ENCODE measurements at places on chromosomes 12 and 14. TPM values are rescaled to one million over a fixed set of nuclear protein-coding genes. Genes with fewer than 3 reads are reported as not detected.
A peak's percentile ranks its signal among the peaks of the same experiment; 100 is the strongest.

GRCh38 chr12:48764521-48764920, 24.4 kb downstream of the ADCY6 start:
- no peak for DNase-seq

DNA sequence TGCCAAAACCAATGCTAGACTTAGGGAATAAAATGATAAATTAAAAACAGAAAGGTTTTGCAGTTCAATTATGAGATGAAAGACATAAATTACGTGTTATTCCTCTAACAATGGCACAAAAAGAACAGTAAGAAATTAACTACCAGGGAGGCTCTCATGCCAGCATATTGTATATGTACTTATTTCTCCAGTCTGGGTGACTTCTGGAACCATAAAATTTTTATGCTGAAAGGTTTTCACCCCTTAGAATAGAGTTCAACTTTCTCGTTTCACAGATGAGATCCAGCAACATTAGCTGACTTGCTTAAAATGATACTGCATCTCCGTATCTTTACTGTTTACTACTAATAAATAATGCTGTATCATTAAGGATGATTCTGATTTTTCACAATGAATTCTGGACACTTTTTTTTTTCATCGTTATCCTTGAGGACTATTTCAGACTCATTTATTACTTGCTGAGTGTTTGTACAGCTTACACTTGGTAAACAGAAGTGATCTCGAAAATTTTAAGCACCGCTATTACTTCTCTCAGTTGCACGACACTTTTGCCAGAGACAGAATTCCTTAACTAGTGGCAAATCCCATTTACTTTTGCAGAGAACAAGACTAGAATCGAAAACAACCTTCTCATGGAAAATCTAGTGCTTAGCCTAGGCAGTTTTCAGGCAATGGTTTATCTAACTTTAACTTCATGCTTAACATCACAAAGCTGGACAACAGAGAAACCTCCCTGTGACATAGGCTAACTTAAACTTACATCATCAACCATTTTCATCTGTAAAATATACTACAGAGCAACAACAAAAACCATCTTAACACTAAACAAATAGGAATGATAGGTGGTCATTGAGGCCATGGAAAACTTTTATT, 2.7 kb downstream of the RSRC2 start:
- no peak for DNase-seq

GRCh38 chr12:116675339-116676107, 62.3 kb downstream of the SPRING1 start:
- DNase-seq = no peak

CCDC38 gene
- polyA plus RNA-seq = 0.03 TPM

AQP6 gene
- 0.08 TPM for polyA plus RNA-seq

- no peak for DNase-seq
Measured at GRCh38 chr12:109165599-109165998, 49.2 kb downstream of the ACACB start.

GRCh38 chr12:45991284-45992249, 1.2 kb upstream of the SCAF11 start:
- peak; percentile 43 for DNase-seq

- no peak for DNase-seq
Measured at GRCh38 chr14:65318636-65319506, 93.7 kb upstream of the FUT8 start.

DNA sequence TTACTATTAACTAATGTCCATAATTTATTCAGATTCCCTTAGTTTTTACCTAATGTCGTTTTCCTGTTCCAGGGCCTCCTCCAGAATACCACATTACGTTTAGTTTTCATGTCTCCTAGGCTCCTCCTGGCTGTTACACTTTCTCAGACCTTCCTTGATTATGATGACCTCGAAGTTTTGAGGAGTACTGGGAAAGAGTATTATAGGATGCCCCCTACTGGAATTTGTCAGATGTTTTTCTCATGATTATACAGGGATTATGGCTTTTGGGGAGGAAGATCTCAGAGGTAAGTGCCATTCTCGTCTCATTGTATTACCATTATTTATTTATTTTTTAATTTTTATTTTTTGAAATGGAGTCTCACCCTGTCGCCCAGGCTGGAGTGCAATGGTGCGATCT, 17.7 kb upstream of the C1S start:
- no peak for DNase-seq

GRCh38 chr14:59566725-59567124, 9.9 kb downstream of the CCDC175 start:
- no peak for DNase-seq

ACSS3 gene
- polyA plus RNA-seq = 7.8 TPM

LTBR gene
- polyA plus RNA-seq = 126 TPM

RPL41 gene
- 5,547 TPM for polyA plus RNA-seq

DNA sequence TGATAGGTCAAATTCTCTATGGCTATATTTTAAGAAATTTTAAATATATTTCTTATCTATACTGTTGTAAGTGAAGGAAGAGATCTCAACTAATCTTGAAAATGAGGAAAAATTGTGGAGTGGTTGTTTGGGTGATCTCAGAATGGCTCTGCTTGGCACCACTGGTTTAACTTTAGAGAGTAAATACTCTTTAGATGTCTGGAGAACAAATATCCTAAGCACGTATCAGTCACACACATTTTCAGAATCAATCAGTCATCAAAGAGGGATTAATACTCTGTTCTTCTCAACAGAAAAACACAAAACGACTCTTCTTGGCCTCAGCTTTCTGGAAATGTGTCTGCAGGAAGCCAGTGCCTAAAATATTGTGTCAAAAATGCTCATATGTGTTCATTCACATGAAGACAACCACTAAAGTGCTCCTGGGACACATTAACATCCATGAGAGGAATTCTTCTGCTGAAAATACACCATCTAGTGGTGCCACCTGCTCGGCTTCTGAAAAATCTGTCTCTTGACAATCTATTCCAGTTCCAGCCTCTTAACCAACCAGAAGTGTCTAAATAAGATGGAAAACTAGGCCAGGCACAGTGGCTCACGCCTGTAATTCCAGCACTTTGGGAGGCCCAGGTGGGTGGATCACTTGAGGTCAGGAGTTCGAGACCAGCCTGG, 81.1 kb upstream of the CCDC198 start:
- DNase-seq = no peak

DNA sequence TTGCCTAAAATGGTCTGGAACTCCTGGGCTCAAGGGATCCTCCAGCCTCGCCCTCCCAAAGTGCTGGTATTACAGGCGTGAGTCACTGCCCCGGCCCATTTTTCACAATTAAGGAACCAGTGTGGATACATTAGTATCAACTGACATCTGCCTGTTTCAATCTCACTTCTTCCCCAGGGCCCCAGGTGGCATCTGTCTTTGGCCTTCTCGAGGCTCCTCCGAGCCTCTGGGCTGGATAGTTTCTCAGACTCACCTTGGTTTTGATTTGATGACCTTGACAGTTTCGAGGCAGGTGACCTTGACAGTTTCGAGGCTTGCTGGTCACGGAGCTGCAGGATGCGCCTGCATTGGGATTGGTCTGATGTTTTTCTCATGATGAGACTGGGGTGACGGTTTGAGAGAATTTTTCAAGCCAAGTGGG, 41.0 kb upstream of the NCOR2 start:
- no peak for DNase-seq

GRCh38 chr12:54358191-54358944, 5.9 kb downstream of the GPR84 start:
- DNase-seq = no peak

GRCh38 chr14:61537563-61538463, 157.5 kb upstream of the HIF1A start:
- no peak for DNase-seq

DNA sequence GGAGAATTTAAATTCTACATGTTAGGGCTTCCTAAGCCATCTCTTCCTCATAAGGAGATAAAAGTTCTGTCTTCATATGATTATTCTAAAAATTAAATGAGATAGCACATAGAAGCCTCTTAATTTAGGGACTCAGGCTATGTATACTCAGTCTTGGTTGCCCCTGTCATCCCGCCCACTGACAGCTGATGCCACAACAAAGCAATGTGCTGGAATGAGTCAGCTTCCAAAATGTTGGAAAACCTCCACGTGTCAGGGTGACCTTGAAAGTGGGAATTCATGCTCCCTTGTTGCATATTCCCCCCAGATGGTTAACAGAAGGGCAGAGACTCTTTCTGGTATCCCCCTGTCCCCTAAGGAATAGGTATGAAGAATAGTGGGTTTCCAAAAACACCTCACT, 238.0 kb upstream of the DDHD1 start:
- DNase-seq = no peak

GRCh38 chr12:108597559-108598471, at the start of gene TMEM119:
TMEM119 (minus strand) TSS chr12:108598084; CDS start chr12:108592383, 5,701 bp downstream.
- DNase-seq = no peak

CYP27B1 gene
- 0.57 TPM for polyA plus RNA-seq

DNA sequence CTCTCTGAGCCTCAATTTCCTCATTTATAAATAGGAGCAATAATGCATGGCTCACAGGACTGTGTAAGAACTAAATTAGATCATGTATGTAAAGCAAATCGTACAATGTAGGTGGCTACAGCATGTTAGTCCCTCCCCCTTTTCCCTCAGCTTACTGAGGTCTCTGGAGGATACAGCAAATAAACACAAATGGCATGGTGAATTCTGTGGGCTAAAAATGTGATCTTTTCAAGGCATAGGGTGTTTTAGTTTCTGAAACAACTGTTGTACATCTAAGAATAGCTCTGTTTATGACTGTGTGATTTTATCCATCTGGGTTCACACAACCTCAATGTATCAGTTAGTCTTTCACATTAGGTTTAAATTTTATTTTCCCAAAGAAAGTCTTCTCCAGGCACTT, 121.2 kb upstream of the PLEKHG7 start:
- DNase-seq = no peak

Measured in urinary bladder (tissue), 4 donors.